Activated T-cell treated with anti-CD3 and anti-CD28 coated beads for 1 hour (primary cell): ENCODE measurements at places on chromosomes 2 and 18.

DNA sequence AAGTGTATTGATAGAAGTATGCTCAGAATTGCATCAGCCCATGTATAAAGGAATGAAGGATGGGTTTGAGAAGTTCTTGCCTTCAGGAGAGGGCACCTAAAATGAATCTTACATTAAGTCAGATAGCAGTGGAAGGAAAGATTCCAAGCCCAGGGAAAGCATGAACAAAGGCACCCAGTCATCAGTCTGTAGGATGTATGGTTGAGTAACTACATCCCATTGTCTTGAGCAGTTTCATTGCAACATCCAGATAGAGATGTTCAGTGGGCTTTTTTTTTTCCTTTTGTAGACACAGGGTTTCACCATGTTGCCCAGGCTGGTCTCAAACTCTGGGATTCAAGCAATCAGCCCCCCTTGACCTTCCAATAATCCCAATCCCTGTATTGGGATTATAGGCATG is 80.7 kb downstream of the ARHGAP28 start:
- DNase-seq = no peak

- no peak for DNase-seq
Observed at GRCh38 chr2:68431316-68431972, 35.6 kb downstream of the FBXO48 start.

DNA sequence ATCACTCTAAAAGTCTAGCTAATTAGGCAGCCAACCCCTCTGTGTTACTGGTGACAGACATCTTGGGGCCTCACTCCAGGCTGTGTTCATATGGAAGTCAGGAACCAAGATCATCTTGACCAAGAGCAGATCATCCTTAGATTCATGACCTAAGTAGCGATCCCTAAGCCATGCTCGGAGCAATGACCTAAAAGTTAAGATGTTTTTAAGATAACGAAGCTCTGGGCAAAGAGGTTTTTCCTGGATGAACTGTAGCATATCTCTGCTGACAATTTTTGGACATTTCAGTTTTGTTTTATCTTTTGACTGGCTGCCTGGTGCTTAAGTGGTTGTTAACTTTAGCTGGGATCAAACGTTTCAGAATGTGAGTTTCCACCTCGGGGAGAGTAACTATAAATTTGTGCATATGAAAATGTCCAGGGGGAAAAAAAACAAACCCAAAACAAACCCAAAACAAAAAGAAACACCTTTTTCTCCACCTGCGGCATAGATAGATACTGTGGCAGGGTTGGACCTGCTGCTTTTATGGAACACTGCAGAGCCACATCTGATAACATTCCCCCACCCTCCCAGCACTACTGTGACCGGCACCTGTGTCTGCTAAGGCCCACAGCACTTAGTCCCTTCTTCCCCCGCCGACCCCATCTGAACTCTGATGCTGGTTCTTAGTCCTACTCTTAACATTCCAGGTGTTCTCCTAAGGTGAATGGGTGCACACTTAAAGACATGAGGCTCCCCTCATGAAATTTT is 45.5 kb downstream of the EPAS1 start:
- DNase-seq = no peak

GRCh38 chr2:37683921-37684780 is 12.7 kb upstream of the CDC42EP3 start:
- no peak for DNase-seq

DNA sequence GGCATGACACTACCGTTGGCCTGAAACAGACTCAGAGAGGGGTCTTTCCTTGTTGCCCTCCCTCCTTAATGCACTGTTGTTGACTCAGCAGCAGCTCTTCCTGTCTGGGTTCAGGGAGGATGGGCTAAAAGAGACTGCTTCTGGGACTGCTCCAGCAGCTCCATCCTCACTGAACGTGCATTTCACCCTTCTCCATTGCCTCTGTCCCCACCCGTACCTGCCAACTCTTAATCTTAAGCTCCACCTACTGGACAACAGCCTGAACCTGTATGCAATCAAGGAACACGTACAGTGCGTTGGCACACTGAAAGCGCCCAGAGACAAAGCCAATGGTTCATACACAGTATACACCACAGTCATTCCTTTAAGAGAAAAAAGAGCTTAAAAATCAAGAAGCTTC is 230.8 kb upstream of the RAB6C start:
- no peak for DNase-seq

DNA sequence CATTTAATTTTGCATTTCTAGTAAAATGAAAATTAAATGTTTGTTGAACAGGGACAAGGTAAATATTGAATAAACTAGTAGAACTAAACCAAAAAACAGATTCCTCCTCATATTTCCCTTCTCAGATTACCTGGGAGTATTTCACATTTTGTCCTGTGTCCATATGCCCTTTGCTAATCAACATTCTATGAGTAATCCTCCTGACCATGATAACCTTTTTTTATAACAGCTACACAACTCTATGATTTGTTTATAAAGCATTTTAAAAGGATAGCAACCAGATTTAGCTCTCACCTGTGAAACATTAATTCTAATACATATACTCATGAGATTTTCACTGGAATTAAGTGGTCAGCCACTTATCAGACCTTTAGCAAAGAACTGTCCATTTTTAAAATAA is 7.1 kb upstream of the DSG2 start:
- no peak for DNase-seq

DNA sequence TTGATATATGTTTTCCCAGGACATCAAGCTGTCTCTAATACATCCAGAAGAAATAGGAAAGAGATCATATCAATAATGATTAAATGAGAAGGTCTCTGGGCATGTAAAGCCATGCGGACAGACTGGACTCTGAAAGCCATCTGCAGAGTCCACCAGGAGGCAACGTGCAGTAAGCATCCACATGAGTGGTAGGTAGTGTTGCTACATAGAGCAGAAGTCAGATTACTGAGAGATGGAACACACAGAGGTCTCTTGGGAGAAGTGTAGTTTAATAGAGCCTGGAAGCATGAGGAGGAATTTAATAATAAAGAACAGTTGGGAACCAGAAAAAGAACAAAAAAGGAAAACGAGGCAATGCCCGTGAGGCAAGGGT is 758.1 kb upstream of the DDX18 start:
- no peak for DNase-seq

DNA sequence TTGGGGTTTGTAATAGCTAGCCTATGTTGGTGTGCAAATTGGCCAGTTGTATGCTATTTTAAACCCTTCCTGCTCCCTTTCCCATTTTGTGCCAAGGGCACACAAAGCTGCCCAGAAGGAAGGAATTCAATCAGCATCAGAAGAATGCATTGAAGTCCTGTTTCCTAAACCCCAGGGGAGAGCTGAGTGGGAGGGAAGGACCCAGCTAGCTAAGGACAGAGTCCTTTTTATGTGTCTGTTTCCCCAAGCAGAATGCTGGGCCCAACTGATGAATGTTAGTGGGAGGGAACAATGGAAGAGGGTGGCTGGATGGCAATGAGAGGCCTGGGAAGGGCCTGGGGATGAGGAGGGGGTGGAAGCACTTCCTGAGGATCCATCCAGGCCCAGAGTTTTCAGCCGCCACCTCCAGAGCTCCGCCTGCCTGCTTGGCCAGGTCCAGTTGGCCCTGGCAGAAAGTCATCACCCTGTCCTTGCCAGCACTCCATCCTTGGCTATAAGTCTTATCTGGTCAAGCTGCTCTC is 32.7 kb downstream of the MEX3C start:
- DNase-seq = no peak

DNA sequence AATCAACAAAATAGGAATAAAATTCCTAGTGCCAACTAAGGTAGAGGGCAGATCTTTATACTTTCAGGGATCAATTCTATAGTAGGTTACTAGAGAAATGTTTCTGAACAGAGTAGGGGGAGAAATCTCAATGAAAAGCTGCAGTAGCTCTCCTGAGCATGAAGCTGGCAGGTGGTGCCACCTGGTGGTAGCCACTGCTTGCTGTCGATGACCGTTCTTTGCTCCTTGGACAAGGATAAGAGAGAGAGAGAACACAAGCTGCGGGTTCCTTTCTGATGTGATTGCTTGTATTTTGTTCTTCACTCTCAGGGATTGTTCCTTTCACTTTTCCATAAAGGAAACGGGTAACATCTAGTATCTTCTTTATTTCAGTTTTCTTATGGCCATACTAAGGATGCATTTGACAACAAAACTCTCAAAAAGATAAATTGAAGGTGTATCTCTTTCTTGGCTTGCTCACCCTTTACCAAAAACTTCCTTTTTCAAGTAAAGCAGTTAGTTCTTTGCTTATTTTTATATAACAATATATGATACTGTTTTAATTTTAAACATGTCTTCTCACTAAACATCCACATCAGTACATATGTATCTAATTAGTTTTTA is 18.6 kb upstream of the MRPL19 start:
- peak; percentile 34 for DNase-seq

- no peak for DNase-seq
Observed at GRCh38 chr2:881204-881918, 69.3 kb upstream of the SNTG2 start.

- DNase-seq = no peak
Observed at GRCh38 chr2:240881913-240882312, 13.3 kb downstream of the AGXT start.

DNA sequence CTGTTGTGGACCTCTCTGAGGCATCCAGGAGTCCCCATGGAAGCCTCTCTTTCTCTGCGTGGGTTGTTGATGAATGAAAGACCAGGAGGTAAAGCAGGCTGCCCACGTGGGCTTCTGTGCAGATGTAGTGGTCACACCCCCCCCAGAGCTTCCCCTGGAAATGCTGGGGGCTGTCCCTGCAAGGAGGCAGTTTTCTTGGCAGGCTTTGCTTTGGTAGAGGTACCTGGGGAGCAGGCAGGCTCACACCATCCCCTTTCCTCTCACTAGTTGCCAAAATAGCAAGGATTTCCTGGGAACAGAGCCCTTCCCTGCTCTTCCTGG is 97.6 kb upstream of the MAP3K20 start:
- no peak for DNase-seq

DNA sequence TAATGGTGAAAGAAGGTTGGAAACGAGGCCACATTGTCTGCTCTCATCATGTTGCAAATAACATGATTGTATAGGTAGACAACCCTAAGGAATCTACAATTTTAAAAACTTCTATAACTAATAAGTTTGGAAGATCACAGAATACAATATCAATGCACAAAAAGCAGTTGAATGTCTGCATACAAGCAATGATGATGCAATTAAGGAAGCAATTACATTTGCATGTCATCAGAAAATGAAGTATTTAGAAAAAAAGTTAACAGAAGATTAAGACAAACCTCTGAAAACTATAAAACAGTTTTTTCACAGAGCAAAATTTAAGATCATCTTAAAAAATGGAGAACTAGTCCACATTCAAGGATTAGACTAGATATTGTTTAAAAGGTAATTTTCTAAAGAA is 181.1 kb downstream of the METTL4 start:
- no peak for DNase-seq

- DNase-seq = no peak
Observed at GRCh38 chr2:26752656-26753055, 11.4 kb upstream of the SLC35F6 start.

GRCh38 chr2:210964141-210964764 is 407.9 kb downstream of the CPS1 start:
- DNase-seq = no peak
